ENCODE measurements at places on chromosomes 1 and 21. TPM values are rescaled to one million over a fixed set of nuclear protein-coding genes. Genes with fewer than 3 reads are reported as not detected.

The NOS1AP gene
- under 0.01 TPM for total RNA-seq

The LRRC53 gene
- not detected for total RNA-seq

The CAMK1G gene
- total RNA-seq: not detected

The OR14A2 gene
- not detected for total RNA-seq

The AMY1B gene
- total RNA-seq: not detected

The TAS1R3 gene
- total RNA-seq: 1.6 TPM

The CD1B gene
- not detected for total RNA-seq

The AKR7A3 gene
- total RNA-seq: 0.52 TPM

The EFNA3 gene
- total RNA-seq: 0.52 TPM

The BOLA1 gene
- 6.3 TPM for total RNA-seq

The FCRL2 gene
- total RNA-seq: not detected

The CGN gene
- 0.52 TPM for total RNA-seq

The ASPM gene
- 5.7 TPM for total RNA-seq

The BRINP3 gene
- total RNA-seq: 3.7 TPM

The ADCY10 gene
- total RNA-seq: under 0.01 TPM

The KCNA3 gene
- total RNA-seq: 0.52 TPM

The PDE4B gene
- 26.6 TPM for total RNA-seq

The PRR9 gene
- total RNA-seq: not detected

The RGS21 gene
- not detected for total RNA-seq

The MNDA gene
- total RNA-seq: 4.7 TPM

The BGLAP gene
- 1.0 TPM for total RNA-seq

The OR14K1 gene
- total RNA-seq: 0.52 TPM

The LCE1A gene
- total RNA-seq: not detected

The PTGFR gene
- total RNA-seq: 17.2 TPM

The DNAI4 gene
- total RNA-seq: 12.5 TPM

The FNBP1L gene
- 25.1 TPM for total RNA-seq

The ARTN gene
- not detected for total RNA-seq

The HTR6 gene
- total RNA-seq: not detected

The CFHR1 gene
- total RNA-seq: 1.6 TPM

The HSD3B2 gene
- not detected for total RNA-seq

The C8A gene
- total RNA-seq: not detected

The CDA gene
- total RNA-seq: not detected

The GBP3 gene
- total RNA-seq: 2.1 TPM

The THEMIS2 gene
- 4.7 TPM for total RNA-seq

Data from skeletal muscle tissue (tissue), 5 donors.